ENCODE measurements at places on chromosomes 4 and X.
A peak's percentile ranks its signal among the peaks of the same experiment; 100 is the strongest.

DNA sequence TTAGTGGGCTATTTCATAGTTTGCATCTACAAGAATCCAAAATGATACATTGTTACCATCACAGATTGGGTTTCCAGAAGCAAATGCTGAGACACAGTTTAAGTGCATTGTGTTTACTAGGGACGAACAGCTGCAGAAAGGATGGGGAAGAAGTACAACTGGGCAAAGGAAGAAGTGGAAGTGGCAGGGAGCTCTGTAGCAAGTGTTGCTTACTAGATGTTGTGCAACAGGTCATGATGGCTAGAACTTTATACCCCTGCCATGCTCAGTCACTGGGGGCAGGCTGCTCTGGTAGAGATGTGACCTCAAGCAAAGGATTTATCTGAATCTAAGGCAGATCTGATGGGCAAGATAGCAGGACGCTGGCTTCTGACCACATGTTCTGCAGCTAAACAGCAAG is 76.1 kb upstream of the EMCN start:
- no peak for DNase-seq

DNA sequence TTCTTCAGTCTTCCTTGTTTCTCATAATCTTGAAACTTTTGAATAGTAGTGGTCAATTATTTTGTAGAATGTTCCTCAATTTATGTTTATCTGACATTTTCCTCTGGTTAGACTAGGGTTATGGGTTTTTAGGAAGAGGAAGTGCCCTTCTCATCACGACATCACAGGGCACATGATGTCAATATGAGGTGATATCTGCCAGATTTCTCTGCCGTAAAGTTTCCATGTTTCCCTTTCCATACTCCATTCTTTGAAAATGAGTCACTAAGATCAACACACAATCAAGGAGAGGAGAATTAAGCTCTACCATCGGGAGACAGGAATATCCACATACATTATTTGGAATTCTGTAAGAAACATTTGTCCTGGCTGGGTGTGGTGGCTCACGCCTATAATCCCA is 28.4 kb downstream of the RP2 start:
- no peak for DNase-seq

DNA sequence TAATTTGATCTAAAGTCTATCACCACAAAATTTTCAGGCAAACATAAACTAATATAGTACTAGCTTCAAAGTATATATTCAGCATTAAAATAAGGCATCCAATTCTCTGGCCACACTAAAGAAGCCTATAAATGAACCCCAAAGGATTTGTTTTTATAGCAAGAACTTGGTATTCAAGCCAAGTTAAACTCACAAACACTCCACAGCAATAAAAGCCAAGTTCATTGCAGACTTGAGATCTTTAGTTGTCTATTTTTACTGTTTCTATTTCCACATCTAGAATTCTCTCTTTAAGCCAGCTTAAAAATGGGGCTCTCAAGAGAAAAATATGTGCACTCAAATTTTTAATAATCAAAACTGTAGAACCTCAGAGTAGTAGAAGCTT is 51.1 kb downstream of the WDFY3 start:
- no peak for DNase-seq

DNA sequence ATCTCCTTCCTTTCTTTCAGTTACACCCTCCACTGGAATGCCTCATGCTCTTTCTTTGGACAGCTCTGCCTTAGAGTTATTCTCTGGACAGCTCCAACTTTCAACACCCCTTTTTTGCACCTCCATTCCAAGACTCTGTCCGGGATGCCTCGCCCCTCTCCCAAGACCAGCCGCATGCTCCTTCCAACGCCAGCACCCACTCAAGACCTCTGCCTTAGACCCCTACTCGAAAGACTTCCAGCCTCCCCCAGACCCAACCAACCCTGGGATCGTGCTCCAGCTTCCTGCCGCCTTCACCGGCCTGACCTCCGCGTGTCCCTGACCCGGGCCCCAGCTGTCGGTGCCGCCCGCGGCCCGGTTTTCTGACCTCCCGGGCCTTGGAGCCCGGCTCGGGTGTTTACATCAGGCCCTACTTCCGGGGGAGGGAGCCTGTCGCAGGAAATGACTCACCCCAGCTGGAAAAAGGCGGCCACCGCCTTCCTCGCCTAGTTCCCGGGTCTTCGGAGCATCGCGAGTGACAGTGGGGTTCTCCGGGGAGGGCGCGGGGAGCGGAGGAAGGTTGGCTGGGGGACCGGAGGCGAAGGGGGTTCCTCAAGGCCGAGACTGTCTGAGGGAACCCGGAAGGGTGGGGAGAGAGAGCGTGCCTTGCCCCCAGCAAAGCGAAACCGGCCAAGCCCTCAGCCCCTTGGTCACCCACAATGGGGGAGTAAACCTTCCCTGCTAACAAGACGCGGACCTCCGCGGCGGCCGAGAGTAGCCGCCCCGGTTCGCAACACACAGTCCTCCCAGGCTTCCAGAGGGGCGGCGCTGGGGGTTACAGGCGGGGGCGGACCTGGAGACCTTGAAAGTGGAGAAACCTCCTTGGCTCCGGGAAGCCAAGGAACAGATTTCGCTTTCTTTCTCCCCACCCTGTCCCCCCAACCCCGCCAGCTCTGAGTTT is at the start of gene WDR45:
WDR45 (minus strand) TSS at position 399 of the 940 bp plus-strand sequence. CDS start 1,792 bp downstream, outside the sequence.
- peak; percentile 79 for DNase-seq

DNA sequence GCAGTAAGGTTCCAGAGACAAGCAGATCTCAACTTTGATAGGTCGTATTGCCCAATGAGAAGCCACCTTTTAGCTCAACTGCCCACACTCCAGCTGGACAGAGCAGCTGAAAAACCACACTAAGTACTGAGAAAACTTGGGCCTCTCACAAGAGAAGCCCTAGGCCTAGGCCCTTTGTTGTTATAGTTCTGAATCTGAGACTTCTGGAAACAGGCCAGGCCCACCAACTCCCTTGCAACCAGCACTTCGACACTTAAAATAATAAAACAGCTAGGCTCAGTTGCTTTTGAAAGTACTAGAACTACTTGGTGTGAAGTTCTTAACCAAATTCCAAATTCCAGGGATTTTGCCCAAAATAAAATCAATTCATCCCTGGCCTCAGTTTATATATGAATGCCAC is 13.5 kb upstream of the RTL5 start:
- DNase-seq = no peak

- peak; percentile 44 for DNase-seq
Measured at GRCh38 chr4:1232661-1233621, 16.0 kb downstream of the CTBP1 start.

DNA sequence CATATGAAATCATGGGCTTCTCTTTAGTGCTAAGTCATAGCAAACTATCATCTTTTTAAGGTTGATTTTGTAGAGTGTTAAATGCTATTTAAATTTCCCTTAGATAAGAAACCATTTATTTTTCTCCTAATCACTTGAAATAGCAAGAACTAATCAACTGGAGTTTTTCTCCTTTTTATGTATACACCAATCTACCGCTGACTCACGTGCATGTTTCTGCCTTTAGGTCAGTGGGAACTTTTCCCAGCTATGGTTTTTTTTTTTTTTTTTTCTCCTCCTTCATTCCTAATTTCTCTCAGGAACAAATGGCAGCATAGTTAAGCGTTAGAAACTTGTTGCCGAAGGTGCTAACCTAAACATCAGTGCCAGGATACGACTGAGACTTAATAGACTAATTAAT is 176.4 kb downstream of the BMPR1B start:
- DNase-seq = no peak

Measured in nucleus accumbens (tissue), 56 donors.